Right renal cortex interstitium (tissue), 3 donors: ENCODE measurements at places on chromosomes 16 and 17. TPM values are rescaled to one million over a fixed set of nuclear protein-coding genes. Genes with fewer than 3 reads are reported as not detected.

The NPIPA2 gene
- 4.0 TPM for polyA plus RNA-seq

GRCh38 chr16:140175-140857, 1.8 kb upstream of the NPRL3 start:
- no peak for DNase-seq

- DNase-seq, result no peak
Observed at GRCh38 chr16:600781-601180, 10.9 kb downstream of the RAB40C start.

GRCh38 chr17:31078290-31078689, 16.5 kb upstream of the NF1 start:
- no peak for DNase-seq

DNA sequence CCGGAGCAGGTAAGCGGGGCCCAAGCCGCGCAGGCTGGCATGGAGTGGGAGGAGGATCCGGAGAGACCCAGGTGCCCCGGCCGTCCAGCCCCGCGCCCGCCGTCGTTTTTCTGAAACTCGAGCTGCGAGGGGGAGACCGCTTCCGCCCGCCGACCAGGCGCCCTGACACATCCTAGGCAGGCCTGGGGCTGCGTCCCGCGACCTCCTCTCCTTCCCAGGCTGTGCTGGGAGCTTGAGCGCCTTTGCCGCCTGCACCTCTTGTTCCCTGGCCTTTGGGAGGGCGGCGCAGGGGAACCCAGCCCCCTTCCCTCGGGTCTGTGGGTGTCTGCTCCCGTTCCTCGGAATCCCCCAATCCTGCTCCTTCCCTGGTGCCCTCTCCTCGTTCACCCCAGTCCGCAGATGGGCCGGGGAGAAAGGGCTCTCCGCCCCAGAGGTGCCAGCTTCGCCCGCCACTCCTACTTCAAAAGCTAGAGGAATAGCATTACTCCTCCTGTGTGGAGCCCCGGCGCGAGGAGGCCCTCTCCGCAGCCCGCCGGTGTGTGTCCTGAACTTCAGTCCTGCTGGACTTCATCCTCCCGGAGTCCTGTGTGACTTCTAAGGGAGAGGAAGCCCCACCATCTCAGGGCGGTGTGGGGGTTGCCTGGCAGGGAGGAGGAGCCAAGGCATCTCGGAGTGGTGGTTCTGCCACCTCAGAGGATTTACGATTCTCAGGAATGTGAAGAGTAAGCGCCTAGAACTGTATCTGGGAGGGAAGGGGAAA, 1.0 kb downstream of the NHERF1 start:
- no peak for DNase-seq

DNA sequence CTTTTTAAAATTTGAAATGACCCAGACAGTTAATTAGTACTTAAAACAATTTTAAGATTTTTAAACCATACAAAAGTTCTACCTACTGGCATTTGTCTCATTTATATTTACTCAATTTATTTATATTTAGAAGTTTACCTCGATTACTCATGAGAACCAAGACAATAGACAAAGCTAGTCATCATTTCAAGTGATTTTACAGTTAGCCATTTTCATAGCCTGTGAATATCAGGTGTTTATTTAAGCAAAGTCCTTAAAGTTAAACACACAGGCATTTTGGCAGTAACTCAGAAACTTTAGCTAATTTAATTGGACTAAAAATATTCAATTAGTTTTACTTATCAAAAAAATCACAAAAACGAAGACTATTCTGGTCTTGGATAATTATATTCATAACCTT, 101.6 kb upstream of the KIF2B start:
- DNase-seq, result no peak

The BAHCC1 gene
- 13.4 TPM for polyA plus RNA-seq

The ZNF597 gene
- polyA plus RNA-seq, result 4.0 TPM

DNA sequence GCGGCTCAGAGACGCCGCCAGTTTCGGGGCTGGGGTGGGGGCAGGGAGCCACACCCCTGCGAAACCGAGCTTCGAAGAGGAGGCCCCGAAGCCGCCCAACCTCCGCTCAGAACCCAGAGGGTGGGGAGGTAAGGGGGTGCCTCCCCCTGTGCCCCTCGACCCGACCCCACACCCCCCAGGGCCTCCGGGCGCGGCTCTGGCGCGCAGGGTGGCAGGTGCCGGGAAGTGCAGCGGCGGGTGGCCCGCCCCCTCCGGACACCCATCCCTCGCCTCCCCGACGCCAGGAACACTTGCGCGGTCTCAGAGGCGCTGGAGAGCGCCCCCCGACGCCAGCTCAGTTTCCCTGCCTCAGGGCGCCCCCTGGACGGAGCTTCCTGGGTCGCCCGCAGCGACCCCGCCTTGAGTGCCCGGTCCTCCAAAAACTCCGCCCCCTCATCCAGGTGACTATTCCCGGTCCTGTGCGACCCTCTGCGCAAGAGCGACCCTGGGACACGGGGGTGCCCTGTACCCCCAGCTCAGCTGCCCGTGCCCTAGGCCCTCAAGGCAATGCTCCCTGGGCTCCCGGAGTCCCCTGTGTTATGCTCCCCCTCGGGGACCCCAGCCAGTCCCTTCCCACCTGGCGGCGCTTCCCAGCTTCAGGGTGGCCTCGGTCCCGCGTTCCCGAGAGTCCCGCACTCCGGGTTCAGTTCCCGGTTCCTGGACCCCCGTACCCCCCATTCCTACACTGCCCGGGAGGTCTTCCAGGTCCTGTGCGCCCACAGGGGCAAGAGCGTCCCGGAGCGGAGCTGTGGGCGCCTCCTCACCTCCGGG, 562 bp downstream of the PPL start:
- DNase-seq, result no peak

DNA sequence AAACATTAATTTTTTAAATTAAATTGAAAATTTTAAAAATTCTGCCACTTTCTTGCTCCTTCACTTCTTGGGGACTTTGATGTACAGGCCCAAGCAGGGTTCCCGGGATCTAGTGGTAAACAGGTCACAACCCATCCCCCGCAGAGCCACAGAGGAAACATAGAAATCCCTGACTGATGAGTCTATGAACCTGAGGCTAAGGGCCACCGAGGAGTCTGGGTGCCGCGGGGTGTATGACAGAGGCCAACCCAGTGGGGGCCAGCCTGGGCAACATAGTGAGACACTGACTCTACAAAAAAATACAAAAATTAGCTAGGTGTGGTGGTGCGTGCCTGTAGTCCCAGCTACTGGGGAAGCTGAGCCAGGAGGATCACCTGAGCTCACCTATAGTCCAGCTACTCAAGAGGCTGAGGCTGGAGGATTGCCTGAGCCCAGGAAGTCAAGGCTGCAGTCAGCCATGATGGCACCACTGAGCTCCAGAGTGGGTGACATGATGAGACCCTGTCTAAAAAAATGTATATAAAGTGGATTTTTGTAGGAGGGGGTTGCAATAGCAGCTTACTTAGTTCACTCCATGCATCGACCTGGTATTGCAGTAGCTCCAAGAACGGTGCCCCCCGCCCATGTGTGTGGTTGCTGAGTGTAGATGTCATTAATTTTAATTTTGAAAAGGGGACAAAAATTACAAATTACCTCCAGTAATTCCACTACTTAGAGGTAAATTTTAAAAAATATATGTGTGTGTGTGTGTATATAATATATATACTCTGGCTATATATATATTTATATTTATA, 9.2 kb upstream of the FLYWCH1 start:
- DNase-seq, result no peak

DNA sequence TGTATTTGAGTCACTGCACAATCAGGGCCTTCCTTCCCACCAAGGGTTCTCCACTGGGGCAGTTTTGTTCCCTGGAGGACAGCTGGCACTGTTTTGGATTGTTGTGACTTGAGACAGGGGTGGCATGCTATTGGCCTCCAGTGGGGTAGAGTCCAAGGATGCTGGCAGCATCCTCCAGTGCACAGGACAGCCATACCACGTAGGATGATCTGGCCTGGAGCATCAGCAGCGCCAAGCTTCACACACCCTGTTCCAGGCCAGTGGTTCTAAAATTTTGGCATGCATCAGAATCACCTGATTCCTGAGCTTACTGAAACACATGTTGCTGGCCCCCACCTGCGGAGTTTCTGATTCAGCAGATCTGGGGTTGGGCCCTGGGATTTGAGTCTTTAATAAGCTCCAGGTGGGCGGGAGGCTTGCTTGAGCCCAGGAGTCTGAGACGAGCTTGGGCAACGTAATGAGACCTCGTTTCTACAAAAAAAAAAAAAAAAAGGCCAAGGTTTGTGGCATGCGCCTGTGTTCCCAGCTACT, 83.2 kb downstream of the MGAT5B start:
- DNase-seq, result no peak

- no peak for DNase-seq
Observed at GRCh38 chr17:32941419-32942032, 13.6 kb downstream of the TMEM98 start.

DNA sequence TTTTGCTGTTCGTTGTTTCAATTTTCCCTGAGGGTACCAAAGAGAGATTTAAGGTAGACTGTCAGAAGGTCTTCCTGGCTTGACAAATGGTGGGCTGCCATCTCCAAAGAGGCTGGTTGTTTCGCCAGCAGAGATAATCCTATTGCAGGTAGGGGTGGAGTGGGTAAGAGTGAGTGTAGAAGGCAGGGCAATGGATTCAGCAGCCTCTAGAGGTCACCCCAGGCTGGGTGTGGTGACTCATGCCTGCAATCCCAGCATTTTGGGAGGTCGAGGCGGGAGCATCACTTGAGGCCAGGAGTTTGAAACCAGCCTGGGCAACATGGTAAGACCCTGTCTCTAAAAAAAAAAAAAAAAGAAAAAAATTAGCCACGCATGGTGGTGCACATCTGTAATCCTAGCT, 34.6 kb downstream of the DCAKD start:
- DNase-seq, result no peak

DNA sequence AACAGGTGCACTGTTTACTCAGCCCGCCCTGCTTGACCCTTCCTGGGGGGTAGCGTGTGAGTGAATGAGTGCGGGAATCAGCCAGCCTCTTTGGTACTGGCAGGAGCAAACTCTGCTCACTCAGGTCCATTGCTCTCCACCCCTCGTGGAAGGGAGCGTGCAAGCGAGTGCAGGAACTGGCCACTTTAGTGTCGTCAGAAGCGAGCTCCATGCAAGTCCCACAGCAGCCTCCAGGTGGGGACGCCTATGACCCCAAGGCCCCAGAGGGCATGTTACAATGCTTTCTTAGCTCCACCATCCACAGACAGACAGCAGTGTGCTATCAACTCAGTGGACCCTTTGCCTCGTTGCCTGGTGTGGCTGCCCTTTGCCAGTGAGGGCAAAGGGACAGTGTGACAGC, 1025.1 kb upstream of the CDH8 start:
- no peak for DNase-seq

- no peak for DNase-seq
Observed at GRCh38 chr16:73823205-73823849, 473.3 kb upstream of the PSMD7 start.

GRCh38 chr17:7560172-7561027, 1.3 kb upstream of the SENP3 start:
- DNase-seq, result no peak

The IRX5 gene
- polyA plus RNA-seq, result 6.8 TPM

The TMEM98 gene
- polyA plus RNA-seq, result 214 TPM

- DNase-seq, result no peak
Observed at GRCh38 chr17:30220414-30220813, 15.1 kb downstream of the SLC6A4 start.

GRCh38 chr17:17116406-17116805, 74.1 kb downstream of the MPRIP start:
- DNase-seq, result no peak

DNA sequence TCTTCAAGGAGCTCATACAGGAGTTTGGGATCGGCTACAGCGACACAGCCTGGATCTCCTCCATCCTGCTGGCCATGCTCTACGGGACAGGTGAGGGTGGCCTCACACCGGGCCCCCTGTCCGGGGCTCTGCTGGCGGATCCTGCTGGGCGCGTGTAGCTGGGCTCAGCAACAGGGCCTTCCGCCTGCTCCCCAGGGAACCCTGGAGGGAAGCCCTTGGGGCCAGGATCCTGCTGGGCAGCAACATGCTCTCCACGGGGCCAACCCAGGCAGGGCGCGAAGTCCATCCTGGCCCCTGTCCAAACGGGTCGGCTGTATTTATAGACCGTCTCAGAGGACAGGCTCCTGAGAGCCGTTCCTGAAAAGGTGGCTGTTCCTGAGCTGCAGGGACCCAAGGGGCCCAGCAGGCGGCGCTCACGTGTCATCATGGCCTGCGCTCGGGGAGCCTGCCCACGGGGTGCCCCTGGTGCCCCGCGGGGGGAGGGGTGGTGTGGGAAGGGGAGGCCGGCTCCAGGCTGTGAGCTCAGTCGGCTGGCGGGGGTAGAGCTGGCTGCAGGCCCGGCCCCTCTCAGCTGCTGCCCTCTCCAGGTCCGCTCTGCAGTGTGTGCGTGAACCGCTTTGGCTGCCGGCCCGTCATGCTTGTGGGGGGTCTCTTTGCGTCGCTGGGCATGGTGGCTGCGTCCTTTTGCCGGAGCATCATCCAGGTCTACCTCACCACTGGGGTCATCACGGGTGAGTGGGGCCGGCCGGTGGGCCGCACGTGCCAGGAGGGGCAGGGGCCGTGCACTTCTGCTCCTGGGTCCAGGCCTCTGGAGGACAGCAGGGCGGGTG, 7.5 kb downstream of the SLC16A3 start:
- DNase-seq, result no peak

- DNase-seq, result no peak
Observed at GRCh38 chr17:72970246-72970645, 122.2 kb downstream of the SLC39A11 start.

The SMIM5 gene
- 4.3 TPM for polyA plus RNA-seq

GRCh38 chr16:86071611-86072240, 172.8 kb downstream of the IRF8 start:
- no peak for DNase-seq

- DNase-seq, result no peak
Observed at GRCh38 chr17:74449773-74450172, 16.7 kb upstream of the CD300A start.

- no peak for DNase-seq
Observed at GRCh38 chr16:3119701-3120408, 7.5 kb downstream of the ZNF205 start.

DNA sequence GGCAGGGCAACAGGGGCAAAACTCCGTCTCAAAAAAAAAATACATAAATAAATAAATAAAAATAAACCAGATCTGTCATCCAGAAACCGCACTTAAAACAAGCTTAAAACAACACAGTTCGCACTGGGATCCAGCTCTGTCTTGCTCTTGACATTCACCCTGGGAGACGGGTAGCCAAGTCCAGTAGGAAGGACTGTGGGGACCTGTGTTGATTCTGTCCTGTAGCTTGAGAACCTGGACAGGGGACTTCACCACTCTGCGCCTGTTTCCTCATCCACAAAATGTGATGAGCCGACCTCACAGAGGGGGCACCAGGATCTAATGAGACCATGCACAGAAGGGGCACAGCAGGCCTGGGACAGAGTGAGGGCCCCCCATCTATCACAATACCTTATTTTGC, 1.5 kb upstream of the RAI1 start:
- DNase-seq, result no peak
